Activated CD4-positive, alpha-beta T cell treated with anti-CD3 and anti-CD28 coated beads for 4 hours (primary cell): ENCODE measurements at places on chromosomes 16 and 17.

DNA sequence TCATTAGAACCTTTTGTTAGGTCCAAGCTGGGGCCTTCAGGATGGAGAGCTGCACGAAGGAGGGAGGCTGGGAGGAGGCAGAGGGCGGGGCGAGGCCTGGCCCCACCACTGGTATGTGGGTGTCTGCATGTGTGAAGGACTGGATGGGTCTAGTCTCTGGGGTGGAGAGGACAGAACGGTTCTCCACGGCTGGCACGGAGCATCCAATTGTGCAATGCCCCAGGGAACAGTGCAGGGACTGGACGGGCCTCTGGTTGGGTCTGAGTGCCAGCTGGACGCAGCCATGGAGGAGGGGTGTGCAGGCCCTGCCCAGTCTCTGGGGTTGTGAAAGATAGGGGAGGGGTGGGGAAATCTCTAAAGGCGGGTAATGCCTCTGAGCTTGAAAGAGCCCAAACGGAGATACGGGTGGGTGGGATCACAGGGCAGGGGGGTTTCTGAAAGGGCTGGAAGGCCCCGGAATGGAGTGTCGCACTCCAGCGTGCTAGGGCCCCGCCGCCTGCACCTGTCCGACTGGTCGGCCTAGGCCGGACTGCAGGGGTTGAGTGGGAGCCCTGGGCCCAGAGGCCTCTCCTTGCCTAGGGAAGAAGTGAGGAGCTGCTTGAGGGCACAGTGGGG lies 1.6 kb downstream of the PPL start:
- DNase-seq, result no peak

DNA sequence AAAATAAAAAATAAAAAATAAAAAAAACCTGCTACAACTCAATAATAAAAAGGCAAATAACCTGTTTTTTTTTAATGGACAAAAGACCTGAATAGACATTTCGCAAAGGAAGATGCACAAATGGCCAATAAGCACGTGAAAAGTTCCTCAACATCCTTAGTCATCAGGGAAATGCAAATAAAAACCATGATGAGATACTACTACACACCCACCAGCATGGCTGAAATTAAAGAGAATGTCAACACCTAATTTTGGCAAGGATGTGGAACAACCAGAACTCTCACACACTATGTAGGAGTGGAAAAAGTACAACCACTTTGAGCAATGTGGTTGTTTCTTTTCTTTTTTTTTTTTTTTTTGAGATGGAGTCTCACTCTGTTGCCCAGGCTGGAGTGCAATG lies 24.6 kb downstream of the COG7 start:
- no peak for DNase-seq

DNA sequence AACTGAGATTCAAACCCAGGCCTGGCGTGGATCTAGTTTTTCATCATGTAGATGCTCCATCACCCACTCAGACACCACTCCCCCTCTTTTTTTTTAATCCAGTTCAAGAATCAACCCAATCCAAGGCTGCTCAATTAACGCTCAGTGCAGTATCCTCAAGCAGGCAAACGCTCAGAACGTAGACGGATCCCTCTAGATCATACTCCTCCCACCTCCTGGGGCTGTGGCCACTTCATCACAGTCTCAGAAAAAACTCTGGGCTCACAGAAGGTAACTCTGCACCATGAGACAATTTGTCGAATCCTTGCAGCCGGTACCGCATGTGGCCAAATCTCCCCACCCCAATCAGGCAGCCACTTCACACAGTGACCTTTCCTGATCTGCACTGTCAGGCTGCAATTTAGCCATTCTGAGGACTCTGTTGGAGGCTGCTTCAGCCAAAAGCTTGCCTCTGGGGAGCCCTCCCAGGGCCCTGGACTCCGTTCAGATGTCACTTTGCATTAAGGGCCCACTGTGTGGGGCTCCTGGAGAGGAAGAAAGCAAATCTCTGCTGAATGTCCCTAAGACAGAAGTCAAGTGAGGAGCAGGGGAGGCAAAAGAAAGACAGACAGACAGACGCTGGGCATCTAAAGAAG lies 183.5 kb downstream of the XYLT1 start:
- DNase-seq, result no peak

- DNase-seq, result no peak
These were observed 17.7 kb upstream of the EXOSC6 start for GRCh38 chr16:70269471-70269870.

DNA sequence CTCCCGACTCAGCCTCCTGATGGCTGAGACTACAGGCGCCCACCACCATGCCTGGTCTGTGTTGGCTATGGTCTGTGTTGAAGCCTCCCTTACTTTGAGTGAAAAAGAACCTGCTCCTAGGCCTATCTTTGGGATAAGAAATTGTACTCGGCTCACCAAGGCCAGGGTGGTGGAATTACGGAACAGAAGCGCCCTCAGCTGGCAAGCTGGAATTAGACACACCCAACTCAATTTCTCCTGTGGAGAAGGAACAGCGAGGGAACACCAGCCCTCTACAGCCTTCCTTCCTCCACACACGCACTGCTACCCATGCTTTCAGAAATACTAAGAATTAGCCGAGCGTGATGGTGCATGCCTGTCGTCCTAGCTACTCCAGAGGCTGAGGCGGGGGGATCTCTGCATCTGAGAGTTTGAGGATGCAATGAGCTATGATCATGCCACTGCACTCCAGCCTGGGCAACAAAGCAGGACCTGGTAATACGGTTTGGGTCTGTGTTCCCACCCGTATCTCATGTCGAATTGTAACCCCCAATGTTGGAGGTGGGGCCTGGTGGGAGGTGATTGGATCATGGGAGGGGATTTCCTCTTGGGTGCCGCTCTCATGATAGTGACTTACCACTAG lies 40.1 kb upstream of the RBBP6 start:
- DNase-seq, result no peak

DNA sequence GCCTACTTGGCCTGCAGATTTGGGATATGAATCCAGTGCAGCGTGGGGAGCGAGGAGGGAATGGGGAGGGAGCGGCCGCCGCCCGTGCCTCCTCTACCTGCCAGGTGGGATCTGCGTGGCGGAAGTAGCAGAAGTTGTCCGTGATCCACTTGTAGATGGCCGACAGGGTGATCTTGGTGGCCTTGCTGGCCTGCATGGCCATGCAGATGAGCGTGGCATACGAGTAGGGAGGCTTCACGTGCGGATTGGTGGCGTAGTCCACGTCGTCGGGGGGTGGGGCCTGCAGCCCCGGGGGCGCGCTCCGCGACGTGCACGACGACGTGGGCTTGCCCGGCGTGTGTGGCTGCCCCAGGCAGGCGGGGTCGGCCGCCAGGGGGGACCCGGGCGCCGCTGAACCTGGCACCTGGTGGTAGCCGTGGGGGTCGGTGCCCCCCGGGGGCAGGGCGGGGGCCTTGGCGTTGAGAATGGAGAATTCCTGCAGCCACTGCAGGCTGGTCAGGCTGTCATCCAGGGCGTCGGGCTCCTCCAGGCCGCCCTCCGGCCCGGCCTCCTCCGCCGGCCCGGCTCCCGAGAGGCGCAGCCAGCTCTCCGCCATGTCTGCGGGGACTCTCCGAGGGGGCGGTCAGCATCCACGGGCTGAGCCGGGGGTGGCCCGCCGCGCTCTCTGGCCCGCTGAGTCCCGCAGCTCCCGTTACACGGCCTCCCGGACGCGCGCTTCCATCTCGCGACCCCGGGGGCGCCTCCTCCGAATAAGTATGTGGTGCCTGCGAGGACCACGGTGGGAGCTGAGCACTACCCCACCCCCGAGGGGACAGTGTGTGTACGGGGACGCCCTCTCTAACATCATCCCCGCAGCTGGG lies 1.0 kb downstream of the FOXJ1 start:
- peak; percentile 29 for DNase-seq

GRCh38 chr16:50696575-50697420 lies 3.4 kb downstream of the NOD2 start:
- peak; percentile 37 for DNase-seq

GRCh38 chr16:85239239-85239638 lies 127.0 kb upstream of the CIBAR2 start:
- DNase-seq, result no peak

DNA sequence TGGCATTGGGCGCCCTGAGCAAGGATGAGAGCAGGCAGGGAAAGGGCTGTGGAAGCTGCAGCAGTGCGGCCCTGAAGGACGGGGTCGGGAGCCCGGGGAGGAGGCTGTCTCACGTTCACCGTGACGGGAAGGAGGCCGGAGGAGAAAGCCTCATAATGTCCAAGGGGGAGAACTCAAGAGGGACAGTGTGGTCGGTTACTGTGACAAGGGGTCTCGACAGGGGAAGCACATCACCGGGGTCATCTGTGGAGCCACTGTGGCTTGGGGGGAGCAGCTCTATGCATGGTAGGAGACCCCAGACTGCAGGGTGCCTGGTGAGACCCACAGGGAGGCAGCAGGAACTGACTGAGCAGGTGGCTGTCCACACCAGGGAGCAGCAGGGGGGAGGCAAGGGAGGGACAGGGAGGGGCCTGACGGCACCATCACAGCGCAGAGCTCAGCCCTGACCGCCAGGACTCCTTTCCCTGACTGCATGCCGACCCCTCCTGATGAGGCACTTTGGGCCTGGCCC lies 154.6 kb upstream of the CHMP6 start:
- DNase-seq, result no peak

DNA sequence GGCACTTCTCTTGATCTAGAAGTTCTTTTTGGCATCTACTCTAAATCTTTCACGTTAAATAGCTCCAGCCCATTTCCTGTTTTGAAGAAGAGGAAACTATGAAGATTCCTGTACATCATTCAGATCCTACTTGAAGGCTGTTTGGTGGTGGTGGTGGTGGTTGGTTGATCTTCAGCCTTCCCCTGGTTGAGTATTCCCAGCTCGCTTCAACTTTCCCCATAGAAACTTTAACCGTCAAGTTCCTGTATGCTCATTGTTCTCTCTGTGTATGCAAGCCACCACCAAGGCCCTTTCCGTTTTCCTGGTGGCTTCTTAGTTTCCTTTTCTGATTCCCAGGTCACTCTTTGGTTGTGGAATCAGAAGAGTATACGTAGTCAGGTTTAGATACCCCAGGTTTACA lies 3.3 kb downstream of the LRRC46 start:
- no peak for DNase-seq

GRCh38 chr17:36861531-36861930 lies 75.7 kb upstream of the LHX1 start:
- no peak for DNase-seq

DNA sequence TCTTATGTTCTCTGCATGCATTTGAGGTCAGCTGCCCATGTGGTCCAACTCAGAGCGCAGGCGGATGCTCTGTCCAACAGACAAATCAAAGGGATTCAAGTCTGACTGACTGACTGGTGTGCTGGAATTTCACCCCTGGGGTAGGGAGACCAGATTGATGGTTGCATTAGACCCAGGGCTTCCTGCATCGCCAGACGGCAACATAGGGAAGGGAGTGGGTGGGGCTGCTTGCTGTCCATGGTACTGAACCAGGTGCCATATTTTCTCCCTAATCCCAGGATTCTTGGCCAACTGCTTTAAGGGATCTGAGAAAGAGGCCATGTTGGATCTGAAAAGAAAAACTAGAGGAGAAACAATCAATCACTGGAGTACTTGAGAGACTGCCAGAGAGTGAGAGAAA lies 332.0 kb downstream of the XYLT1 start:
- DNase-seq, result no peak

- DNase-seq, result no peak
These were observed 27.8 kb upstream of the TVP23A start for GRCh38 chr16:10846213-10846998.

DNA sequence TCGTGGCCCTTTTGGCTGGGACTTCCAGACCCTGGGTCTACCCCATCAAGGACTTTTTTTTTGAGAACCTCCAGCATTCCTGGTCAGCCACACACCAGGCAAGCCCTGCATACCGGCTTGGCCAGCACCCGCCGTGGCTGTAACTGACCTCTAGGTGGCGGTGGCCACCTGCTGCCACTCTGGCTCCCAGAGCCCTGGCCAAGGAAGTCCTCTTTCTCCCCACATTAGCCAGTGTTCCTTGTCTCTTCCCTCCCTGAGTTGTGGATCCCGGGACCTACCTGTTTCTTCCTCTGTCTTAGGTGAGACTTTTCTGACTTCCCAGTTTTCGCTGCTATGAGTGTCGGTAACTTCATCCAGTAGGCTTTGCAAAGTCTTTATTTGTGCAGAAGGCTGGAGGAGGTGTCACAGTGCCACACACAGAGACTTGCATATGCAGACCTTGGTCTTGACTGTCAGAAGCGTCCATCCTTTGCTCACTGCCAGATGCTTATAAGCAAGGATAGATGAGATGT lies 348.3 kb downstream of the CPPED1 start:
- no peak for DNase-seq

- DNase-seq, result no peak
These were observed 84.7 kb downstream of the RBBP6 start for GRCh38 chr16:24624102-24624501.

- DNase-seq, result no peak
These were observed 51.0 kb upstream of the TOX3 start for GRCh38 chr16:52597772-52598483.

- no peak for DNase-seq
These were observed 102.3 kb upstream of the C17orf78 start for GRCh38 chr17:37273409-37274051.

DNA sequence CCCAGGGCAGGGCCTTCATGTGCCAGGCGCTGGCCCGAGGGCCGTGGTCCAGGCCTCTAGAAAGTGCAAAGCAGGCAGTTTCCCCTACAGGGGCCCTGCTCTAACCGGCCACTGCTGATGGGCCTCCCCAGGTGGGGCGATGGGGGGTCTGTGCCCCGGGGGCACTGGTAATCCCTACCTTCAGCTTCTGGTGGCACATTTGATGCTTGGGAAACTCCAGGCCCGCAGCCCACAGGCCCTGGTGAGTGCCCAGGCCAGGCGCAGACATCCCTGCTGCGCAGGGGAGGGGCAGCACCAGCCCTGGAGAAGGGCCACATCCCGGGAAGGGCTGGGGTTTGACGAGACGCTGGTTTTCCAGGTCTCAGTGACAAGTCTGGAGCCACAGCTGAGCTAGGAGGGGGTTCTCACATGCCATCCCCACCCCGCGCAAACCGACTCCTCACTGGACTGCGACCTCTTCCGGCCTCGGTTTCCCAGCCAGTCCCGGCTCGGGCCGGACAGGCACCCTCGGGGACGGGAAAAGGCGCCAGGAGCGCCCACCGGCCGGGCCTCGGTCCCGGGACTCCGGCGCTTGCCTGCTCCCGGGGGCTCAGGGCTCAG lies 1.6 kb downstream of the DOC2B start:
- no peak for DNase-seq

- peak; percentile 77 for DNase-seq
These were observed 14.1 kb downstream of the CYGB start for GRCh38 chr17:76523084-76524037.

GRCh38 chr17:66863820-66864219 lies 28.9 kb downstream of the CACNG5 start:
- DNase-seq, result no peak

DNA sequence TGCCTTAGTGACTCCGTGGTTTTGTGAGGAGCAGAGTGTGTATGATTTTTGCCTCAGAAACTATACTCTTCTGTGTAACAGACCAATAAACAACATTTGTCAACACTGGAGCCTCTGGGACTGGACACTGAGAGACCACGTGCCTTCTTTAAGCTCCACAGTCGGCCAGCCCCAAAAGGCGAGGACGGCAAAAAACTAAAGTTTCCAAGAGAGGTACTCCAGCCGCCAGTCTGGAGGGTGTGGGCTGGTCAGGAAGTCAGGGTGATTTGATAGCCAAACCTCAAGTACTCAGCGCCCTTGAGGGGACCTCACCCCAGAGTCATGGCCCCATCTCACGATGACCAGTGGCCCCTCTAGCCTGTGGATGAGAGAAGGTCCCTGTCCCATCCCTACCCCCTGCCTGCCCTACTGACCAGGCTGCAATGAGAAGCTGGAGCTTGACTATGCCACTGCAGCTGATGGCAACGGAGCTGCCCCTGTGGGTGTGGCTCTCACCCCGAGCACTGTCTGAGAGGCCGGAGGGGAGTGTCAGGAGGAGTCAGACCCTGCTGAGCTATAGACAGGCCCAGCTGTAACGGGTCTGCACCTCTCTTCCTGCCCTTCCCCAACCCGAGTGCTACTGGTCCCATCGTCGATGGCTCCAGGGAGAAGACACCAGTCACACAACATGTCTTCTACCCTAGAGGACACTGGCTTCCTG lies 19.8 kb downstream of the MNT start:
- no peak for DNase-seq
